NCI-H1417 (cell line): ENCODE measurements at places on chromosomes 6 and 20.

GRCh38 chr20:32538526-32538939, 46.6 kb downstream of the NOL4L start:
- DNase-seq: no peak

DNA sequence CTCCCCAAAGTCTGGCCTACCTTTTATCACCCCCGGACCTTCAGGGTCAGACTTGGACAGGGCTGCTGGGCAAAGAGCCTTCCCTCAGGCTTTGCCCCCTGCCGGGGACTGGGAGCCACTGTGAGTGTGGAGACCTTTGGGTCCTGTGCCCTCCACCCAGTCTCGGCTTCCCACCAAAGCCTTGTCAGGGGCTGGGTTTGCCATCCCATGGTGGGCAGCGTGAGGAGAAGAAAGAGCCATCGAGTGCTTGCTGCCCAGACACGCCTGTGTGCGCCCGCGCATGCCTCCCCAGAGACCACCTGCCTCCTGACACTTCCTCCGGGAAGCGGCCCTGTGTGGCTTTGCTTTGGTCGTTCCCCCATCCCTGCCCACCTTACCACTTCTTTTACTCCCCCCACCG, 10.3 kb downstream of the VEGFA start:
- no peak for DNase-seq

DNA sequence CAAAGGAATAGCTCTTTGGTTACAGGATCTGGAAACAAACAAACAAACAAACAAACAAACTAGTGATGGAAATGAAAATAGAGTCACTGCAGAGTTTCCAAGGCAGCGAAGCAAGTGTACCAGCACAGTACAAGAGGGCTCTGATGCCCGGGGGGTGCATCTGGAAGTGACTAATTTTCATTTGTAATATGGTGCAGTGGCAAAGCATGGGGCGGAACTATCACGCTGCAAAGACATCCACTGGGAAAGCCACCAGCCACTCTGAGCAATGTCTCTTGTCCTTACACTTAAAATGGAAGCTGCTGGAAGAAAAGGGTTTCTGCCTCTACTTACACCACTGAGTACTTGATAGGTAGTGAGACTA, 44.4 kb upstream of the NEDD9 start:
- no peak for DNase-seq

DNA sequence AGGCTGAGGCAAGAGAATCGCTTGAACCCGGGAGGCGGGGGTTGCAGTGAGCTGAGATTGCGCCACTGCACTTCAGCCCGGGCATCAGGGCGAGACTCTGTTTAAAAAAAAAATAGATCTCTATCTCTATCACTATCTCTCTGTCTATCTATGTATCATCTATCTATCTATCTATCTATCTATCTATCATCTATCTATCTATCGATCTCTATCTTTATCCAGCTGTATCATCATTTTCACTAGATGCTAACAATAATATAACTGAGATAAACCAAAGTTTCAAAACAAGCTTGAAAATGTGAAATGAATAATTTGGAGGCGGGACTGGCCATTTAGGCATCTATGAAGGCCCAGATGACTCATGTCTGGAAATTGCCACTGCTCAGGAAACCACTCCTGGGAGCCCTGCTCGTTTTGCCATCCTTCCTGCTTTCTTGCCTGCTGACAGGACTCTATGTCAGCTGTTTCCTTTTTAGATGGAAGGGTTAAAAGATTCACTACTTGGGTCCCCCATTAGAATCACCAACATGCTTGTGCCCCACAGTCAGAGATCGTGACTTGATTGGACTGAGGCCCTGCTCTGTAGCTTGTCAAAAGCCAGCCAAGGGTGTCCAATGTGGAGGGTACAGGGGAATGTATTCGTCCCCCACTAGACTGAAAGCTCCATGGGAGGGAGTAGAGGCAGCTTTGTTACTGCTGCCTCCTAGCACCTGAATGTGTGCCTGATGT, 61.7 kb downstream of the UTRN start:
- no peak for DNase-seq
